ENCODE measurements at places on chromosomes 12 and 14.

DNA sequence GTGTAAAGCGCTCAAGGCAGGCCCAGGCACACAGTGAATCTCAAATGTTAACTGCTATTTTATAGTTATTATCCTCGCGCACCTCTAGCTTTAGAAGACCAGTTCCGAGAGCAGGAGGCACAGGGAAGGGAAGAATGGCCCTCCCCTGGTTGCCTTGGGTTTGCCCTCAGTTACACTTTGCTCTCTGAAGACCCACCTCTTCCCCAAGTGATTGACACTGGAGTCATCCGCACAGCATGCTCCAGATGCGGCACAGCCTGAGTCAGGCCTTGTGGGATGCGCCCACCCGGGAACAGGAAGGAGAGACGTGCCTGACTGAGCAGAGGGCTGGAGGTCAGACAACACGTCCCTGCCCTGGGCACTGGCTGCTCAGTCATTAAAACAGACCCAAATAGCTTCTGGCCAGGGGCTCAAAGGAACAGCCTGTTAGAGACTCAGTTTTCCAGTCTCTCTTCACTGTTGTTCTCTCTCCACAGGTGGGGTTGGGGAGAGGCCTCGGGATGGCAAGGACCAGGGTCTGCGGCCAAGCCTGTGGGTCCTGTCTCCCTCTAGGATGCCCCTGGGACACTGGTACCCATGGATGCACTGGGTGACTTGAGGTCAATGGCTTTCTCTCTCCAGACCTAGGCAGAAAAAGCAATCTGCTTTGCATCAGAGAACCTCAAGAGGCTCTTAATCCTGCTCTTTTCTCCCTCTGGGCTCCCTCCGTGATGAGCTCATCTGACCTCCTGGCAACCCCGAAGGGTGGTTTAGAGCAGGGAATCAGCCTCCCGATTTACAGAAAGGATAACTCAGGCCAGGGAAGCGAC, 13.6 kb upstream of the MLXIP start:
- DNase-seq = no peak

DNA sequence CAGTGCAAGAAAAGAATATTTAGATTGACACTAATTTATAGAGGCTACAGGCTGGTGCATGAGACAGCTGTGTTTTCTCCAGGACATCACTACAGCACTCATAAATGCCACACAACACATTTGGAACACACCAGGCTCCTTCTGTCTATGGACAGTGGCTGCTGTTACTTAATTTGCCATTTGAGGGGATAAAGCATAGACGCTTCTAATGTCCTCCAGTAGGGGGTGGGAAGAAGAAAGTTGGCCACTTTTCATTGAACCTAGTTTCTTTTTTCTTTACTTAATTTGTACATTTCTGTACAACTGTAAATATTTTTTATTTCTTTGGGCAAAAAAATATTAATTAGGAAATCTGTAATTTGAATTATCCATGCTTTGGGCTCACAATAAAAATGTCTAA, 12.4 kb upstream of the RTN1 start:
- no peak for DNase-seq

GRCh38 chr12:106269150-106269771, 21.4 kb upstream of the CKAP4 start:
- DNase-seq = no peak

GRCh38 chr12:113894697-113895096, 71.4 kb downstream of the RBM19 start:
- DNase-seq = no peak

DNA sequence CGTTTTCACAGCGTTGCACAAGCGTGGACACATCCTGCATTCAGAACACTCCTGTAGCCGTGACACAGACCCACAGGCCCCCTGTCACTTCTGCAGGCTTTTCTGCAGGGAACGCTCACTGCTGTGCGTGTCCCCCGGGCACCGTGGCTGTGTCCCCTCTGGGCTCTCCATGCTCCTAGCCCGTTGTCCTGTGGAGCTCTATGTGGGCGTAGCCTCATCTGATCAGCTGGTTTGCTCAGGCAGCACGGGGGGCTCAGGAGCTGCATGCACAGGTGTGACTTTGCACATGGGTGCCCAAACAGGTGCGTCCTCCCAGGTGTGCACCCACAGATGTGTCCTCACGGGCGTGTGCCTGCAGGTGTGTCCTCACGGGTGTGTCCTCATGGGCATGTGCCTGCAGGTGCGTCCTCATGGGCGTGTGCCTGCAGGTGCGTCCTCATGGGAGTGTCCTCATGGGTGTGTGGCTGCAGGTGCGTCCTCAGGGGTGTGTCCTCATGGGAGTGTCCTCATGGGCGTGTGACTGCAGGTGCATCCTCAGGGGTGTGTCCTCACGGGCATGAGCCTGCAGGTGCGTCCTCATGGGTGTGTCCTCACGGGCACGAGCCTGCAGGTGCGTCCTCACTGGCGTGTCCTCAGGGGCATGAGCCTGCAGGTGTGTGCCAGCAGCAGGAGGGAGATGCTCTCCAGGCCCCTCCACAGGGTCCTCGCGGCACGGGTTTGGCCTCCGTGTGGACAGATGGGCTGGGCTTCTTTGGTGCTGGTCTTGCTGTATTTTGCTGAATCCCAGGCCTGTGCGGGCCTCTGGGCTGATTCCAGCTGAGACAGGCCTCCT, 17.5 kb downstream of the MTA1 start:
- no peak for DNase-seq

DNA sequence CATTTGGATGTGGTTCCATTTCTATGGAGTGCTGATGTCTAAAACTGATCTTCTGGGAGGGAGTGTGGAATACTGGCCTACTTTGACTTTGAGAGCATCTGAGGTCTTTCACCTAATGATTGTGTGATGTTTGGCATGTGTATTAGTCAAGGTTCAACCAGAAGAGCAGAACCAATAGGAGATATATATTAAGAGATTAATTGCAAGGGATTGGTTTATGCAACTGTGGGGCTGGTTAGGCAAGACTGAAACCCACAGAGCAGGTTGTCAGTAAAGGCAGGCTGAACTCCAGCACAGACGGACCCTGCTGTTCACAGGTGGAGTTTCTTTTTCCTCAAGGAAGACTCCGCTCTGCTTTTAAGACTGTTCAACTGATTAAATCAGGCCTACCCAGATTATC, 11.6 kb downstream of the BMAL2 start:
- DNase-seq = no peak

- DNase-seq = no peak
Measured at GRCh38 chr12:104463368-104463767, 6.6 kb downstream of the CHST11 start.

- no peak for DNase-seq
Measured at GRCh38 chr12:121494093-121494787, 86.6 kb downstream of the KDM2B start.

- peak; percentile 3 for DNase-seq
Measured at GRCh38 chr12:78229591-78230101, 399.0 kb downstream of the NAV3 start.

DNA sequence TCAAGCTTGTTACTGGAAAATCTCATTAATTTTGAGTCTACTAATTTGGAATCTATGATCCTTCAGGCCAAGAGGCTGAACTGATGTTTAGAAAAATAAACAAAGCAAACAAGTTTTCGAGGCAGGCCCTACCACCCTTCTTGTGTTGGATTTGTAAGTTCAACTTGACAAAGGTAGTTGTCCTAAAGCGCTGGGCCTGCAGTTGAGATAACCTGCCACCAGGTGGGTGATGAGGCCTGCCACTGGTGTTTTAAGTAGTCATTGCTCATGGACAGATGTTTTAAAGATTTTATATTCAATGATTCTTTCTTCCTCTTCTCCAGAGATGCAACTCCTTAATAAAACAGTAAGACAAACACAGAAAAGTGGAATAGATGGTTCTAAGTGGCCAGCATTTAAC, 19.4 kb downstream of the ACVRL1 start:
- DNase-seq = no peak

All from bone marrow (tissue), 2 donors.